Temporal lobe (tissue), 4 donors: ENCODE measurements at places on chromosomes 2 and 18. TPM values are rescaled to one million over a fixed set of nuclear protein-coding genes. Genes with fewer than 3 reads are reported as not detected.

The POTEE gene
- total RNA-seq, result not detected

The ONECUT2 gene
- total RNA-seq, result 1.2 TPM

The TMEM169 gene
- 15.7 TPM for total RNA-seq

The RBM44 gene
- total RNA-seq, result 3.4 TPM

The AKAIN1 gene
- total RNA-seq, result 2.5 TPM

The PLGLB2 gene
- total RNA-seq, result 2.2 TPM

The ITGB6 gene
- total RNA-seq, result not detected

The VPS54 gene
- total RNA-seq, result 24.1 TPM
